ENCODE measurements at places on chromosomes 6 and 20.

DNA sequence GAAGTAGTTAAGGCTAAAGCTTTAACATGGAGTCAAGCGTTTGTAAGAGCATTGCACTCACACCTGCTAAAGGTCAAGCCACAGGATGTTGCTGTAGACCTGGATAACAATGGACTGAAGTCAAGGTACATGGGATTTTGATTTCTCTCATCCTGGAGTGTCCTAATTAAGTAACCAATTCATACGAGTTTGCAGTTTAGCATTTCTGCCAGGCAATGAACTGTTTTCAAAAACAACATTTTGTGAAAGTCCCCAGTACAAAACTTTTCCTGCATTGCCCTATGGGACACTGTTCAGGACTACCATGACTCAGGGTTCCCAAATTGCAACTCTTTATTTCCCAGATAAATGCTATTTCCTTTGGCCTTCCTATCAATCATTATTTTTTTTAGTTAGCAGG, 17.4 kb upstream of the SIRPB1 start:
- no peak for DNase-seq

DNA sequence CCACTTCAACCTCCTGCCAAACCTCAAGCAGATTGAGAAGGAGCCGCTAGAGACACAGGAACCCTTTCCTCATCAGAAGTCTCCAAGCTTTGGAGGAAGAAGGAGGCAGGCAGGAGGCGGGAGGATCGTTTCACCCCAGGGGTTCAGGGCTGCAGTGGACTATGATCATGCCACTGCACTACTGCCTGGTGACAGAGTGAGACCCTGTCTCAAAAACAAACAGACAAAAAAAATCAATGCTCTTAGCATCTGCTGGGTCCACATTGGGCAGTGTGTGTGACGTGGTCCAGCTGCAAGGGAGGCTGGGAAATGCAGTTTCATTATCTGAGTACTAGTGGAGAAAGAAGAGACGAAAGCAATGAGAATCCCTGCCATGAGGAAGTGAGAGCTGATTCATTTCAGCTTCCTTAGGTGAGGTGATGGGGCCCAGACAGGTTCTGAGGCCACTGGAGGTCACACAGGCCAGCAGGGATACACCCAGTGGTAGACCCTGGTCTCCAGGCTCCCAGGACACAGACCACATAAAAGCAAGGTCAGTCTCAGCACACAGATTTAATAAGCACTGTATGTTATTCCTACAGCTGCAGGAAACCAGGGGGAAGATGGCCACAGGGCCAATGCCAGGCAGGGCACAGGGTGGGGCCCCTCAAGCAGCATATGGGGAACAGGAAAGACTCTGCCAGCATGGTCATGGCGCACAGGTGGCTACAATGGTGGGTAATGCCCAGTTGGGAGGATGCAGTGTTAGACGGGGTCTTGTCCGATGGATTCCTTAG, 4.3 kb downstream of the GFRA4 start:
- DNase-seq: peak; percentile 35

GRCh38 chr6:13256266-13257001, 71.9 kb downstream of the TBC1D7 start:
- peak; percentile 89 for DNase-seq

GRCh38 chr20:33814238-33814712, 3.1 kb downstream of the CHMP4B start:
- no peak for DNase-seq

DNA sequence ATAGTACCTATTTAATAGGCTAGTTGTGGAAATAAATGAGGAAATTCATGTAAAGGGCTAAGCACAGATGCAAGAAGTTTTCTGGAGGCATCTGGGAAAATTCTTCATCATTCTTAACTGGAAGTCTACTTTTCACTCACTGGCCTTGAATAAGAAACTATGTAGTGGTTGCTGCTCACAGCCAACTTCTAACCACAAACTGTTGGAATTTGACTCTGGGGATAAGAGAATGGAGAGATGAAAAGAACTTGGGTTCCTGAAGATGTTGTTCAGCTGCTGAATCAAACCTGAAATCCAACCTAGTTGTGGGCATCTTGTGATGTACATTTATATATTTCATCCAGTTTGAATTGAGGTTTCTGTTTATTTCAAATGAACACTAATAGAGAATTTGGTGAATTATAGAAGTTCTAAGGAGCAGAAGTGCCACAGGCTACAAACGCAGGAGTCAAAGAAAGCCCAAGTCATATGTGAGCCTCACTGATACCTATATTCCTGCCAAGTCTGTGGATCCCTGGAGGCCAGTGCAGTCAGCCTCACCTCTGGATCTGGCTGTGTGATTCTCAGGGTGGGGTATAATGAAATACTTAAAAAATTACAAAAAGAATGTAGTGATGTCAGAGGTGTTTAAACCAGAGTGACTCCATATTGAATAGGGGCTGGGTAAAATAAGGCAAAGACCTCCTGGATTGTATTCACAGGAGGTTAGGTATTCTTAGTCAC, 18.7 kb upstream of the MEI4 start:
- DNase-seq: no peak
